ENCODE measurements at places on chromosomes 11 and 22.

- no peaks in the 10 kb centered on the region for H3K27me3 ChIP-seq
- H3K27ac ChIP-seq = peak overlapping the region; percentile 78
- peaks cover 52% of the 10 kb centered on the region for H3K4me1 ChIP-seq
- no peak overlapping the region for H3K4me3 ChIP-seq
Measured at GRCh38 chr11:9170450-9170849, 79.1 kb upstream of the SCUBE2 start.

DNA sequence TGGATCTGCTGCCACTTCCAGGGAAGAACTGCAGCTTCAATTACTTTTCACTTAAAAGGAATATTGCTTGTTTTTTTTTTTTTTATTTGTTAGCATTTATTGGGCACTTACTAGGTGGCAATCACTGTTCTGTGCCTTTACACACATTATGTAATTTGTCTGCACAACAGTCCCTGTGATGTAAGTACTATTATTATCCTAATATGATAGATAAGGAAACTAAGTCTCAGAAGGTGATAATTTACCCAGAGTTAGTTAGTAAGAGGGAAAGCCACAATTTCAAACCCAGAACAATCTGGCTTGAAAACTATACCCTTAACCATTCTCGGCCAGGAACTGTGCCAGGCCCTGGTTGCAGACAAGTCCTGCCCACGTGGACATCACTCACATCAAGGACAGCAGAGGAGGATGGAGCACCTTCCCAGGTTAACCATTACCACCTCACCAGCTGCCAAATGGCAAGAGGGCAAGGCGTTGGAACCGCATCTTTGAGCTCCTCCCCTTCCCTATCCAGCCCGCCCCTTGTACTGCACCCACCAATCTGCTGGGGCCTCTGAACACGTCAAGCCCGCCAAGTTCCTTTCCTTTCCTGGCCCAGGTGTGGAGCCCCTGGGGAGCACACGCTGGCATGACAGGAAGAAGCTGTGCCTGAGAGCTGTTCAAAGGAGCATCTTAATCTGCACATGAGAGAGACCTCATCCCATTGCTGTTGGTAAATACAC lies 78.4 kb downstream of the NAV2 start:
- H3K4me3 ChIP-seq = no peak overlapping the region
- H3K27ac ChIP-seq = no peak overlapping the region
- peaks cover 31% of the 10 kb centered on the region for H3K4me1 ChIP-seq

DNA sequence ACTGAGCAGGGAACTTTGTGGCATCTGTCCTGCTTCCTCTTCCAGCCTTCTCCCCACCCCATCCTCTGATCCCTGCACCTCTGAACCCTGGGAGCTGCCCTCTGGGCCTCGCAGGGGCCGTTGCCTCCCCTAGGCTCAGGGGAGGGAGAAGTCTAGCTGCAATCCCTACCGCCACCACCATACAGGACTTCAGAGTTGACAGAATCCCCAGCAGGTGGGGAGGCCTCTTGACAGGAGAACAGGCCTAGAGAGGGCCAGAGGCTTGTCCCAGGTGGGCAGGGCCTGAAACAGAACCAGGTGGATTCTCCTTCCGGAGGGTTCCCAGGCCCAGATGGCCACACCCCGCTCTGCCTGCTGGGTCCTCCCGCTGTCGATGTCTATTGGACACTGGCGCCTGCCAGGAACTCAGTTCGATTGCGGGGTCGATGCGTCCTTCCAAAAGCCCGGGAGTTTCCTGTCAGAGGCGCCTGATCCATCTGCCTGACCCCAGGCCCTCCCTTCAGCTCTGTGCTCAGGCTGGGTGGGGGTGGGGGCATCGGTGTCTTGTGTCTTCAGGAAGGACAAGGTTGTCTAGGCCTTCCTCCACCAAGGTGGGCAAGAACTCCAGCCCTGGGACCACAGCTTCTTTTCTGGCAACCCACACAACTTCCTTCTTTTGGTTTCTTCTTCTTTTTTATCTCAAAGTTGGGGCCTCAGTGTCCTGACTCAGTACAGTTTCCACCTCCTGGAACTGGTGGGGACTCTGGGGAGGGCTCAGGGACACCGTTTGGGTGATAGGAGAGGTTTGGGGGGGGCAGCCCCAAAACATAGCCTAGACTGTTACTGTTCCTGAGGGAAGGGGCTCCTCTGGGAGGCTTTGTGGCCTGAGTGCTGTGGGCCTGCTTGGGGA lies 6.4 kb downstream of the STARD10 start:
- H3K4me1 ChIP-seq = peaks cover 25% of the 10 kb centered on the region
- H3K36me3 ChIP-seq = no peaks in the 10 kb centered on the region
- no peak overlapping the region for H3K27ac ChIP-seq
- H3K27me3 ChIP-seq = peaks cover 4% of the 10 kb centered on the region
- no peak for DNase-seq

DNA sequence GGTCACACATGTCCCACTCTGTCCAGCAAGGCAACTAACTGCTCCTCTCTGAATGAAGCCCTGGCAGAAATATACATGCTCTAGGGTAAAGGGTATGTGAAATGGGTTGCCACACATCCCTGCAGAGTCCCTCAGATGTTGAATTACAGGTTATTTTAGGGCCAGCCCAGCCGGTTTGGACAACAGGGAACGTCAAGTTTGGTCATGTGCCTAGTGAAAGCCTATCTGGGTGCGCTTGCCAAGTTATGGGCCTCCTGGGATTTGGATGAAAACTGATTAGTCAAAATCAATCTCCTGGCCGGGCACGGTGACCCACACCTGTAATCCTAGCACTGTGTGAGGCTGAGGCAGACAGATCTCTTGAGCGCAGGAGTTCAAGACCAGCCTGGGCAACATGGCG lies 10.4 kb downstream of the AP1B1 start:
- no peak overlapping the region for H3K27ac ChIP-seq
- H3K36me3 ChIP-seq = peaks cover 17% of the 10 kb centered on the region
- H3K4me1 ChIP-seq = peaks cover 32% of the 10 kb centered on the region
- no peak overlapping the region for H3K4me3 ChIP-seq
- DNase-seq = no peak
- H3K27me3 ChIP-seq = no peaks in the 10 kb centered on the region

DNA sequence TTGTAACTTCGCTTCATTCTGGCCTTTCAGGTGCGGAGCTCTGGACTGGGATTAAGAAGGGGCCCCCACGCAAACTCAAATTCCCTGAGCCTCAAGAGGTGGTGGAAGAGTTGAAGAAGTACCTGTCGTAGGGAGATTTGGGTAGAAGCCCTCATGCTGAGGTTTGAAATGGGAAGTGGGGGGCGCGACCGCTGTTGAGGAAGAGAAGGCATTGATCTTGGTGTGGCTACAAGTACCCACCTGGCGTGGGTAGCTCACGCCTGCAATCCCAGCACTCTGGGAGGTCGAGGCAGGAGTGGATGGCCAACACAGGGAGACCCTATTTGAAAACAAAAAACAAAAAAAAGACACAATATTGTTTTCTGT lies 779 bp downstream of the SELENOH start:
- peaks cover 18% of the 10 kb centered on the region for H3K36me3 ChIP-seq
- peak overlapping the region; percentile 88 for H3K27ac ChIP-seq
- peaks cover 26% of the 10 kb centered on the region for H3K4me1 ChIP-seq
- peaks cover 3% of the 10 kb centered on the region for H3K27me3 ChIP-seq
- peak overlapping the region; percentile 98 for H3K4me3 ChIP-seq

GRCh38 chr11:3164552-3165151 lies 458 bp downstream of the OSBPL5 start:
- no peaks in the 10 kb centered on the region for H3K36me3 ChIP-seq
- peaks cover 51% of the 10 kb centered on the region for H3K4me1 ChIP-seq
- no peak overlapping the region for H3K27ac ChIP-seq
- H3K4me3 ChIP-seq = peak overlapping the region; percentile 92
- no peak for DNase-seq

DNA sequence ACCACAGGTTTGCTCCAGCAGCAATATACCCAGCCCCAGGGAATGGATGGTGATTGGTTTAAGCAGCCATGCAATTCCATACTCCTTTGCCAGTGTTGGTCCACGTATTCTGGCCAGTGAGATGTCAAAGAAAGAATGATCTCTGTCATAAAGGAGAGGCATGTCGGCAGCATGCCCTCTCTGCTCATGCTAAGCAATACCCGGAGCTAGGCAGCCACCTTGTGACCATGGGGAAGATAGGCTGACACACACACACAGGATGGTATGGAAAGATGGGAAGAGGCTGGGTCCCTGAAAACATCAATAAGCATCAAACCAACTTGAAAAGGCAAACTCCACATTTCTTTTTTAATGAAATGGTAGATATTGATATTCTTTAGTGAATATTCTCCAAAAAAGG lies 5.1 kb downstream of the ABCC8 start:
- no peaks in the 10 kb centered on the region for H3K36me3 ChIP-seq
- H3K27ac ChIP-seq = no peak overlapping the region
- no peaks in the 10 kb centered on the region for H3K4me1 ChIP-seq
- no peak for DNase-seq
- peaks cover 35% of the 10 kb centered on the region for H3K27me3 ChIP-seq

DNA sequence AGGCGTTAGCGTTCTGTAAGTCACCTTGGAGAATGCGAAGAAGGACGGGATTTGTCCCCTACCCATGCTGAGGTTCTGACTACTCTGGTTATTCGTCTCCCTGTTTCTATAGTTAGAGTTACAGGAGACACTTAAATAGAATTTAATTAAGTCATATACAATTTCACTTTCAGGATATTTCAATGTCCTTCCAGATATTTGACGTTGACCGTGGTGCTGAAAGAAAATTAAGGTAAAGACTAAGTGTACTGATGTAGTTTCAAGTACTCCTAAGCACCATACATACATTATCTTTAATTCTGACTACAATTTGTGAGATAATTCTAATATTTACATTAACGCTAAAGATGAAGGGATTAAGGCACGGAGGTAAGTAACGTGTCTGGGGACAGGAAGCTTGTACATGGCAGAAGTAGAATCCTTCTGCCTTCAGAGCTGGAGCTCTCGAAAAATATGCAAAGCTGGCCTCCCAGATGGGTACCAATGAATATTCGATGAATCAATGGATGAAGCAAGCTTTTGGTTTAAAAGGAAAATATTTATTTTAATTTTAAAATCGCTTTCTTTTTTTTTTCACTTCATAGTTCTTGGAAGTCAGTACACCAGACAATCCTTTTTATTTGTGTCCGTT lies 539 bp upstream of the SLC36A4 start:
- DNase-seq = no peak
- no peaks in the 10 kb centered on the region for H3K36me3 ChIP-seq
- peak overlapping the region; percentile 96 for H3K4me3 ChIP-seq
- peaks cover 17% of the 10 kb centered on the region for H3K4me1 ChIP-seq
- peaks cover 8% of the 10 kb centered on the region for H3K27me3 ChIP-seq

GRCh38 chr11:80315200-80315599 lies 874.4 kb upstream of the TENM4 start:
- H3K27me3 ChIP-seq = no peaks in the 10 kb centered on the region
- no peak for DNase-seq
- H3K36me3 ChIP-seq = no peaks in the 10 kb centered on the region
- H3K4me3 ChIP-seq = no peak overlapping the region

DNA sequence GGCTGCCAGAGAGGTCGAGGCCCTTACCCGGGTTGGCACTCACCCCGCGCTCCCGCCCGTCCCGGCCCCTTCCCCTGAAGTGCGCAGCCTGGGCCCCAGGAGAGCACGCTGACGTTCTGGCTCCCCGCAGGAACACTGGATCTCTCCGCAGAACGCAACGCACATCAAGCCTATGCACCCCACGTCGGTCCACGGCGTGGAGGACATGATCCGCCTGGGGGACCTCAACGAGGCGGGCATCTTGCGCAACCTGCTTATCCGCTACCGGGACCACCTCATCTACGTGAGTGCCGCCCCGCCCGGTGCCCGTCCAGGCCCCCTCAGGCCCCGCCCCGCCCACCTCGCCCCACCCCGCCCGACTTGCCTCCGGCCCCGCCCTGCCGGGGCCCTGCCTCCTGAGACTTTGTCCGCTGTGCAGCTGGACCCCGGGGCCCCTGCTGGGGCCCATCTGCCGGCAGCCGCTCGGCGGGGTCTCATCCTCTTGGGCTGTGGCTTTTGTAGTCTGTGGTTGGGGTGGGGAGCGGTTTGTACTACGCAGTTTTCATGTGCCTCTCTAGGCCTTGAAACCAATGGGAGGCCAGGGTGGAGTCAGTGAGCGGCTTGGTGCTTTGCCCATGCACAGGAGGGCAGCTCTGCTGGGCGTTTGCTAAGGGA lies 19.7 kb downstream of the MYO7A start:
- H3K36me3 ChIP-seq = no peaks in the 10 kb centered on the region
- no peak overlapping the region for H3K27ac ChIP-seq
- peaks cover 17% of the 10 kb centered on the region for H3K27me3 ChIP-seq

DNA sequence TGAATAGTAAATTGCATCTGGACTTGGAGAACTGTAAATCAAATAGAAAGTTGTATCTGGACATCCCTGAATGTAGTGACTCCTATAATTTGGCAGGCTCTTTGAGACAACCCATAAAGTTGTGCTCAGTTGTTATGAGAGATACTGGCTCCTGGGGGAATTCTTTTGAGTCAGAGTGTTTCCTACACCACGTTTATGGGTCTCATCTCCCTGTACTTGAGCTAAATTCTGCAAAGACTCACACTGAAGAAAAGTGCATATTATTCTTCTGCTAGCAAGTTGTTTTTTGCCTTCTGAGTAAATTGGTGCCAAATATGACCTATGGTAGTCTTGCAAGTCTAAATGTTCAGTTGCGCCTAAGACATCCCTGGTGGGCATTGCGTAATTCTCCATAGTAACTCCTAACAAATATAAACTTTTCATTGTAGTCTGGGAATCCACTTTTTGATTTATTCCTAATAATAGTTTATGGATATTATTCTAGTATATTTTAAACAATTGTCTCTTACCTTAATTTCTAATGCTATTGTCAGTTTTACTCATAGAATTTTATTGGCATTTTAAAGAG lies 5.0 kb downstream of the ZNF215 start:
- DNase-seq = no peak
- peaks cover 15% of the 10 kb centered on the region for H3K4me1 ChIP-seq
- H3K4me3 ChIP-seq = no peak overlapping the region

- DNase-seq = no peak
- no peak overlapping the region for H3K4me3 ChIP-seq
- H3K27me3 ChIP-seq = peaks cover 30% of the 10 kb centered on the region
- H3K4me1 ChIP-seq = peaks cover 12% of the 10 kb centered on the region
- no peak overlapping the region for H3K27ac ChIP-seq
Measured at GRCh38 chr22:42317691-42318547, 47.5 kb upstream of the TCF20 start.

- H3K4me1 ChIP-seq = no peaks in the 10 kb centered on the region
- no peak overlapping the region for H3K4me3 ChIP-seq
- H3K36me3 ChIP-seq = peaks cover 37% of the 10 kb centered on the region
- H3K27ac ChIP-seq = no peak overlapping the region
- no peak for DNase-seq
- peaks cover 1% of the 10 kb centered on the region for H3K27me3 ChIP-seq
Measured at GRCh38 chr22:48980409-48980808, 847.3 kb downstream of the BRD1 start.

Data from HFFc6 (cell line).